ENCODE measurements at places on chromosomes 6 and 20.

- DNase-seq, result no peak
Observed at GRCh38 chr6:124285146-124285545, 481.5 kb downstream of the NKAIN2 start.

DNA sequence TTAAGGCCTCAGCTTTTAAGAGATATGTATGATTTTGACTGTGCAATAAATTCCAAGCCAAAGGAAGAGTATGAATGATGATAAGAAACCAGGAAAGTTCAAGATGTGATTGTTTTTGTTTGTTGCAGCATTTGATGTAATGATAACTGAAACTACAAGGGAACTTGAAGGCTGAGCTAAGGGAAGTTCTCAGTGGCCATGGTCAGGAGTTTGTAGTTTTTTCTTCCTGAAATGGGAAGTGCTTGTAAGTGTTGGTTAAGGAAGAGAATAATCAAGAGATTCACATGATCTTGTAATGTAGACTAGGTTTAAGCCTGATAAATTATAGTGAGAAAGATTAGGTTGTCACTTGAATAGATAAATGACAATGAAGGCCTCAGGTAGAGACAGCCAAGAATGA, 53.4 kb downstream of the PTCHD4 start:
- DNase-seq, result no peak

DNA sequence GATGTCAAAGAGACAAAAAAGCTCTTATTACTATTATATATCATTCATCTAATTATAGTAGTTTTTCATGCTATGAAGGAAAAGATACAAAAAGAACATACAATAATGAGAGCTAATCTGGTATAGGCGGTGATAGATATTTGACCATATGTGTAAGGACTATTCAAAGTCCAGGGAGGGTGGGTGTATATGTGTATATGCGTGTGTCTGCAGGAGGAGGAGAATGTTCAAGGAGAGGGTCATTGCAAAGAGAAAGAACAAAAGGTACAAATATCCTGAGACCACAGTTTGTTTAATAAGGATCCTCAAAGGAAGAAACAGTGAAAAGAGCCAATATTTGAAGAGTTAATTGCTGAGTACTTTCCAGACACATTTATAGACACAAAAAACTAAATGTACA, 1288.6 kb upstream of the CITED2 start:
- no peak for DNase-seq

DNA sequence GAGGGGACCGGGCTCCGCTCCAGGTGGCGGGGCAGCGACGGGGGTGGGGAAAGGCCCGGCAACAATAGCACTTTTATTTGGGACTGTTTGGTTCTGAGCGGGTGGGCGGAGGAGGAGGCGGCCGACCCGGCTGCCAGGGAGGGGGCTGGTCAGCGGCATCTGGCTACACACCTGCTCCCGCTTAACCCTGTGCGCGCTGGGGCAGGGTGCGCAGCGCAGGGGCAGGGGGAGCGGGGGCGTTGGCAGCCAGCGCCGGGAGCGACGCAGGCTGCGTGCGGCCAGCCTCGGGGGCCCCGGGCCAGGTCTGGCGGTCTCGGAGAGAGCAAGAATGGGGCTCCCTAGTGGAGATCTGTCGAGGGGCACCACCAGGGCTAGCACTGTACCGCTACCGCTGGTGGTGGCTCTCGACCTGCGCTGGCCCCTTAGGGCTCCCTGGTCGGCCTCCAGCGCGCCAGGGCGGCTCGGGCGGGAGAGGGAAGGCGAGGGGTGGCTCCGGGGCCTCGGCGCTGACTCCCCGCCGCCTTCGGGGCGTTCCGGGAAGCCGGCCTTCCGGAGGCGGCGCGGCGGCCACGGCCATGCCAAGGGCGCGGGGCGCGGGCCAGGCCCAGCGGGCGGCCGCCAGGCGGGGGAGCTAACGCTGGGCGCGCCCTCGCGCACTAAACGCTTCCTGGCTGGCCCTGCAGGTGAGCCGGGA, 92.4 kb downstream of the NCR2 start:
- no peak for DNase-seq

GRCh38 chr6:28907394-28907793, 16.4 kb downstream of the TRIM27 start:
- no peak for DNase-seq

GRCh38 chr6:137496909-137497720, 2.9 kb upstream of the OLIG3 start:
- DNase-seq, result no peak

DNA sequence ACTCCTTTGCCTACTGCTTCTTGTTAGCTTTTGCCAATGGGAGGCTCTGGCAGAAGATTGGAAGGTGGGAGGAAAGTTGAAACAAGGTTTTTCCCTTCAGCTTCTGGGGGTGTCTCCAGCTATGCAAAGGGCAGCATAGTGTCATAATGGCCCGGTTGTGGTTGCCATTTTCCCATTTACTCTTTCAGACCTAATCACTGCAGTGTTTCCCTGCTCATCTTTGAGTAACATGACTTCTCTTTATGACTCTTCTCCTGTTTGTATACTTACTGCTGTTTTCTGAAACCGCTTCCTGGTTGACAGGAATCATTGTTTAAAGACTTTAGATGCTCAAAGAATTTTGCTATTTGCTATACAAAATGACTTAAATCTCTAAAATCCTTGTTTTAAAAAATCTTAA, 19.9 kb downstream of the NRN1 start:
- no peak for DNase-seq

GRCh38 chr6:87756858-87757257, 54.8 kb upstream of the AKIRIN2 start:
- no peak for DNase-seq

GRCh38 chr6:166692723-166693302, 65.8 kb upstream of the RPS6KA2 start:
- no peak for DNase-seq

- no peak for DNase-seq
Observed at GRCh38 chr20:2285193-2285592, 10.6 kb upstream of the TGM3 start.

GRCh38 chr6:79687759-79688158, 56.6 kb downstream of the SH3BGRL2 start:
- no peak for DNase-seq

DNA sequence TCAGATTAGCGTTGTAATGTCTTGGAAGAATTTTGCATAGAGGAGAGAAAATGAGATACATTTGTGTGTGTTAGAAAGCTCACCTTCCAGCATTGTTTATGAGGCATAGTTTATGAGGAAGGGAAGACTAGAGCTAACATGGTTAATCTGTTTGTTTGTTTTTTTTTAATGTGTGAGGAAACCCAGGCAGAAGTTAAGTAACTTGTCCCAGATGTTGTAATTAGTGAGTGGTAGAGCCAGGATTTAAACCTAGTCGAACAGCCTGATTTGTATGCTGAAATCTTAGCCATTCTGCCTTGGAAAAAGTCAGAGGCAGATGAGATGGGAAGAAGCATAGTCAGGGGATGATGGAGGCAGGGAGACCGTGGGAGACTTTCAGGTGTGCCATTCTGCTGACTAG, 29.1 kb downstream of the NDUFAF5 start:
- no peak for DNase-seq

DNA sequence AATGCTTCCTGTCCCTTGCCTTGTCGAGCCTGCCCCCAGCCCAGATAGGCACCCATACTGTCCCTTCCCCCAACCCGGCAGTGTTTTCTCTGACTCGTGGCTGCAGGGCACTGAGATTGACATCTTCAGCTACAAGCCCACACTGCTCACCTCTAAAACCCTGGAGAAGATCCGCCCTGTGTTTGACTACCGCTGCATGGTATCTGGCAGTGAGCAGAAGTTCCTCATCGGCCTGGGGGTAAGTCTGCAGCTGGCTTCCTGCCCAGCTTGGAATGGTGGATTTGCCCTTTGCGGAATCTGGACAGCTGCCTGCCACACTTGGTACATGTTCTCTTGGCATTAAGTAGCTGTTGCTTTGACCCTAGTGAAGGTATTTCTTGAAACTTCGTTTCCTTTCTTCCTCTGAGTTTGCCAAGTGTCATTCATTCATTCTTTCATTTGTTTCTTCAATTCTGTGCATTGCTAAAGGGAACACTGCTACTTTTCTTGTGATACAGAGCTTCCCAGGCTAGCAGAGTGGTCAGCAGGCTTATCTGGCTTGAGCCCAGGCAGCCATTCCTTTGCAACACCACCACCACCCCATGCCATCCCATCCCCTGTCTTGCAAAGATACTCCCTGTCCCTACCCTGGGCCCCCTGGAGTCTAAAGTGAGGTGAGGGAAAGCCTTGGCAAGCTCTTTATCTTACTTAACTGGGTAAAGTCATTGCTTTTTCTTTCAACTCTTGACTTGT, 26.2 kb downstream of the CCDC167 start:
- no peak for DNase-seq

GRCh38 chr6:139008117-139008516, 20.1 kb upstream of the REPS1 start:
- no peak for DNase-seq

DNA sequence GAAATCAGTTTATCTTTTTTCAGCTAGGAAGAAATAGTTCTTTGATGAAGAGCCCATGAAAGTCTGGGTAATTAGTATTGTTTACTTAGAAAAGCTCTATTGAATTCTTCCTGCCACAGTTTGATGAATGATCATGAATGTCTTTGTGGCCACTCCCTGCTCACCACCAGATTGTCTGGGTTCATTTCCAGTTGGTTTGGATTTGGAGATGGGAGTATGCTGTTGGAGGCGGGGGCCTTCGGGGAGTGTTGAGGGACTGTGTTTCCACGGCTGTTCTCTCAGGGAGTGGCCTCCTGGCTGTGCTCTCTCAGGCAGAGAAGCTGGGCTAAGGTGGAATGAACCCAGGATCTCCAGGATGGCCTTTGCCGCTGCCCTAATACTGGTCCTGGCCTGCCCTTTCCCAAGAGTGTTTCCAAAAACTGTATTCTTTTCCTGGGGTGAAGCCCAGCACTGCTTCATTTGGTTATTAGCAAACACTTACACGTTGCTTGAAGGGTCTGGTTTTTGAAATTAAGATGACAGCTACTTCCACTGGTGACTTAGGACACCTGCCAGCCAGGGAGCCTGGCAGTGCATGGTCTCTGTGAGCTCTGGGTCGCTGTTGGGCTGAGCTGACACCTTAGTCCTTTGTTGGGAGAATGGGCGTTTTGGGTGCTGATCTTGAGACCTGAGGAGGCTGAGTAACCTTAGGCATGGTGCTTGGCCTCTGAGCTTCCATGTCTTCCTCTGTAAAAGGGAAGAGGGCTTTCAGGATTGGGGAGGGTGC, 23.2 kb downstream of the PRPF6 start:
- DNase-seq, result no peak

- no peak for DNase-seq
Observed at GRCh38 chr20:46559685-46560440, 9.4 kb upstream of the OCSTAMP start.

DNA sequence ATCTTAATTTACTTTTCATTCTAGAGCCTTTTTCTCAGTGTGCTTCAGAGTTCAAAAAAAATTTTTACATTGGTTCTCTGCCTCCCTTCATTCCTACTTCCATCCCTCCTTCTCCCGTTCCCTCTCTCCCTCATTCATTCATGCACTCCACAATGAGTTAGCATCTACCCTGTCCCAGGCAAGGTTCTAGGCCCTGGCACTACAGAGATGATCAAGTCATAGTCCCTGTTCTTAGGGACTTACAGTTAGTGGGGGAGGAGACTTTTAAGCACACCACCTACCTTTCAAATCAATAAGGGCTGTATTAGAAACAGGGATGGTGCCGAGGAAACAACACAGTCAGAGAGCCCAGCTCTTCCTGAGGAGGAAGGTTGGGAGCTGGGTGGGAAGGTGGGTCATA, 40.3 kb downstream of the MAP3K5 start:
- DNase-seq, result no peak

- no peak for DNase-seq
Observed at GRCh38 chr6:21257125-21257524, 336.4 kb upstream of the SOX4 start.

GRCh38 chr6:97145691-97146090, 137.3 kb downstream of the MMS22L start:
- DNase-seq, result no peak

DNA sequence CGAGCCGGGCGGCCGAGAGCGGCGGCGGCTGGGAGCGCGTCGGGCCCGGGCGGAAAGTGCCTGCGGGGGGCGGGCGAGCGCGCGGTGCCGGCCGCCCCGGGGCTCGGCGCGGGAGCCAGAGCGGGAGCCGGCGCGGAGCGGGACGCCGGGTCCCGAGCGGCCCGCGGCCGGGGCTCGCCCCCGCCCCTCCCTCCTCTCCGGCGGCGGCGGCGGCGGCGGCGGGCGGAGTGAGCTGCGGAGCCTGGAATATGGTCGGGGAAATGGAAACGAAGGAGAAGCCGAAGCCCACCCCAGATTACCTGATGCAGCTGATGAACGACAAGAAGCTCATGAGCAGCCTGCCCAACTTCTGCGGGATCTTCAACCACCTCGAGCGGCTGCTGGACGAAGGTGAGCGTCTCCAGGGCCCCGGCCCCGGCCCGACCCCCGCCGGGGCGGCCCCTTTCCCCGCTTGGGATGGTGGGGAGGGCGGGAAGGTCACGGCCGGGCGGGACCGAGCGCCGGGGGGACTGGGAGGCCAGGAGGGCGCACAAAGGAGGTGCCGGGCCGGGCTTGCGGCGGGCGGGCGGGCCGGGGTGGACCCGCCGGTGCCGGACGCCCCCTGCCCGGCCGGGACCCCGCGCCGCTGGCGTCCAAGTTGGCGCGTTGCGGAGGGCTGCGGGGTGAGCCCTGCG, 565 bp downstream of the QKI start:
- DNase-seq, result no peak

- no peak for DNase-seq
Observed at GRCh38 chr6:90537723-90538258, 49.1 kb downstream of the MAP3K7 start.

GRCh38 chr6:159858259-159858658, 32.5 kb upstream of the MAS1 start:
- no peak for DNase-seq

DNA sequence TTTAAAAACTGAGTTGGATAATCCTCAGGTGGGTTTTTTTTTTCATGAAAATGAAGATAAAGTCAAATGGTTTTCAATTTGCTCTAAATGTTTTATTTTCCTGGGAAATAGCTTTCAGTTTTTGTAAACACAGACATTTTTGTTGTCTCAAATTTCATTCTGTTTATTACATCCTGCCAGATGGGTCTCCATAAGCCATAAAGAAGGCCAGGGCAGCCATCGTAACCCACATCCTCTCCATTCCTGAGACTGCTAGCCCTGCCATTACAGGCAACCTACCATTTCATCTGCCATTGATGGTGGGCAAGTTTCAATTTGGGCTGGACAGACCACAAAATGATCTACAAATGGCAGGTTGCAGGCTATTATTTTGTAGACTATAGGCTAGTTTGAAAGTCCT, 60.8 kb downstream of the BTBD3 start:
- DNase-seq, result no peak

DNA sequence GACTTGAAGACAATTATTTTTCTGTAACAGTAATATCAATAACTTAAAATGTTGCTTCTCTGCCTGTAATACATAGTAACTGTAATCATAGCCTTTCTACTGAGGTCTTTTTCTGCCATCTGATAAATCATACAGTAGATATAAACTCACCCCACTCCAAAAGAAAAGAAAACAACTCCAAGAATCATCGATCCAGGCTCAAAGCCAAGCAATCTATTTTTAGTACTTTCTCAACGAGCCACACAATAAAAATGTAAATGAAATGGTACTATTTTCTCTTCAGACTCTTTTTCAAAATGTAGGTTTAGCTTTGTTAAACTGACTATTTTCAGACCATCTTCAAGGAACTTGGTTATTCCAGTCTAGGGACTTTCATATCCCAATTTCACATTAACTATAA, 493.3 kb downstream of the ADGRB3 start:
- DNase-seq, result no peak

GRCh38 chr6:137937834-137938233, 70.8 kb downstream of the TNFAIP3 start:
- no peak for DNase-seq

GRCh38 chr6:167324111-167324510, 775 bp upstream of the TTLL2 start:
- DNase-seq, result no peak

Data from stimulated activated CD8-positive, alpha-beta memory T cell treated with anti-CD3 and anti-CD28 coated beads, Interleukin-7, amount 100 ng/mL, for 1 hour (primary cell).